ENCODE measurements at places on chromosomes 5 and 9. TPM values are rescaled to one million over a fixed set of nuclear protein-coding genes. Genes with fewer than 3 reads are reported as not detected.

The SYNPO gene
- total RNA-seq = under 0.01 TPM

The IL31RA gene
- total RNA-seq = not detected

The CDO1 gene
- 0.27 TPM for total RNA-seq

The TMC1 gene
- total RNA-seq = not detected

The GAPT gene
- total RNA-seq = 24.5 TPM

The GRIN3A gene
- under 0.01 TPM for total RNA-seq

The SLC34A3 gene
- not detected for total RNA-seq

The GPR151 gene
- not detected for total RNA-seq

The RPP25L gene
- total RNA-seq = 61.7 TPM

The FABP6 gene
- total RNA-seq = not detected

DNA sequence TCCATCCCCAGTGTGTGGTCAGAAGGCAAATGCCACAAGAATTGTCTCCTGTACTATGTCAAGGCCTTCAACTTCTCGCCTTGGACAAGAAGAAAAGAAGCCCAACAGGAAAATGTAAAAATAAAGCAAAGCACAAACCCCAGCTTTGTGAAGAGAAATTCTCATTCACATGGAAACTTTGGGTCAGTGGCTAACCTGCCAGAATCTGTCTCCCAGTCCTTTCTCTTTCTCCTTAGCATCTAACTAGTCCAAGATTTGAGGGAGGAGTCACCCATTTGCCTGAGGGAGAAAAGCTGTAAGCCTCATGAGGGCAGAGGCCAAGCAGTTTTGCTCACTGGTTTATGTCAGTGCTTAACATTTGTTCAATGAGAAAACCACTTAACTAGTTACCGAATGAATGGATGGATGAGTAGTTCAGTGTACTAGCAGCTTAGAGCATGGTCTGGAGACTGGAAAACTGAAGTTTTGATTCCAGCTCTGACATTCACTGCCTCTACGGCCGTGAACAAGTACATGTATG is 36.0 kb downstream of the ADAM19 start:
- no peak for DNase-seq

DNA sequence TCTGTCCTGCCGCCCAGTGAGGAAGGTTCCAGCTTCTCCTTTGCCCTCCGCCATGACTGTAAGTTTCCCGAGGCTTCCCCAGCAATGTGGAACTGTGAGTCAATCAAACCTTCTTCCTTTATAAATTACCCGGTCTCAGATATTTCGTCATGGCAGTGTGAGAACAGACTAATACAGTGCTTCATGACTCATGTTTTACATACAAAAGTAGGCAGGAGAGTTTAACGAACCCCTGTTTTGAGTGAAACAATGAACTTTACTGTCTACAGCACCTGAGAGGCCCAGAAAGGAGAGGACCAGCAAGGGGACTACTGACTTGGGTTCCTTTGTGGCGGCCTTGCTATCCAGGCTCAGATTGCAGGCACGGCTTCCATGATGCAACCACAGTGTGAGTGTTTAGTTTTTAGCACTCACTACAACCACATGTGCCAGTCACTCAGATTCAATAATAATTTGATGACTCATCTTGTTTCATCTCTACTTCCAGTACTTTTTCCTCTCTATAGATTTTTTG is 139.1 kb upstream of the CLINT1 start:
- DNase-seq = no peak

DNA sequence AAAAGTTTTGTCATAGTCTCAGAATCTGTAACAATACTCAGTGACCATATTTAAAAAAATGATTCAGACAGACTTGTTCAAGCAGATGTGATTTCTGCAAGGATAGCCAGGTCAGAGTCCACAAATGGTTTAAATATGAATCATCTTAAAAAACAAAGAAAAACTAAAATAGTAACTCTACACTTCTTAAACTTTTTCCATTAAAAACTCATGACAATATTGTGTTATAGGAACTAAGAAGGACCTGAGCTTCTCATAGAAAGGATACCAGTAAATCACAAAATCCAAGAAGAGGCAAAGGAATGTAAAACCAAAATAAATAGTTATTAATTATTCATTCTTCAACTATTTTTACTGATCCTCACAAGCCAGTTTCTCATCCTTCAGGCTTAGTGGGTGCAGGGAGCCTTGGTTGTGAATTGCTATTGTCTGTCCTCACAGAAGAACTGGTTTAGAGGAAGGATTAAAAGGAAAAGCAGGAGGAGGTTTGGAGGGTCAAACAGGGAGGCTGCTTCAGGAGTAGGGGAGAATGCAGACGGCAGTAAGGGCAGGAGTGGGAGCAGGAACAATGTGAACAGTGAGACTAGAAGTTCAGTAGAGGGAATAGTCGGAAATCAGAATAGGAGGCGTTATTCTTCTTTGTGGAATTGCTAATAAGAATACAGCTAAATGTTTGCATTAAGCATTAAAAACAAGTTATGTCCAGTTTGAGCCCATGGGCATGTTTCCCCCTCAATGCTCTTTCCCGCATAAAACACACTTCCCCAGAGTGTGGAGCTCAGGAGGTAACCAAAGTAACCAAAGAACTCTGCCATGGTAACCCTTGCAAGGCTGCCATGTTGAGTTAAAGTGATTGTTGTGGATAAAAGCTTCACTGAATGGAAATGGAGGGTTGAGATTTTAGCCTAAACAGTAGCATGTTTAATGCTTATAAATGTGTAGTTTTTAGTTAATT is 110.7 kb downstream of the CCDC192 start:
- DNase-seq = no peak

- no peak for DNase-seq
These were observed 20.9 kb upstream of the CCDC112 start for GRCh38 chr5:115317320-115317719.

DNA sequence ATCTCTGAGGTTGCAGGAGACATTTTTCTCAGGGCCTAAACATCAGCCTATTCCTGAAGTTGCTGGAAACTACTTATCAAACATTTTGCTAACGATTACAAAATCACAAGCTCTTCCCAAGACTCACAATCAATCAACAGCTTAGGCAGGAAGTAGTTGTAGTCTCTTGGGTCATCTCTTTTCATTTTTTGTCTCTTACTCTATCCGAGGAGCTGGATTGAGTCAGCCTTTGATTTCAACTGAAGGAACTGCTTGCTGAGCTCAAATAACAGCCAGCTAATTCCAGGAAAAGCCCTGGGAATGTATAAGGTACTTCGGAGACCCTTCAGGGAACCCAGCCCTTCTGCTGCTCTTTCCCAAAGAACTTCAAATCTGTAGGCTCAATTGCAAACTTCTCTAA is 398.9 kb downstream of the PLK2 start:
- DNase-seq = no peak

- no peak for DNase-seq
These were observed 161.9 kb downstream of the MAPKAP1 start for GRCh38 chr9:125544988-125545651.

GRCh38 chr5:119270960-119271757 is 84.7 kb upstream of the TNFAIP8 start:
- DNase-seq = no peak

DNA sequence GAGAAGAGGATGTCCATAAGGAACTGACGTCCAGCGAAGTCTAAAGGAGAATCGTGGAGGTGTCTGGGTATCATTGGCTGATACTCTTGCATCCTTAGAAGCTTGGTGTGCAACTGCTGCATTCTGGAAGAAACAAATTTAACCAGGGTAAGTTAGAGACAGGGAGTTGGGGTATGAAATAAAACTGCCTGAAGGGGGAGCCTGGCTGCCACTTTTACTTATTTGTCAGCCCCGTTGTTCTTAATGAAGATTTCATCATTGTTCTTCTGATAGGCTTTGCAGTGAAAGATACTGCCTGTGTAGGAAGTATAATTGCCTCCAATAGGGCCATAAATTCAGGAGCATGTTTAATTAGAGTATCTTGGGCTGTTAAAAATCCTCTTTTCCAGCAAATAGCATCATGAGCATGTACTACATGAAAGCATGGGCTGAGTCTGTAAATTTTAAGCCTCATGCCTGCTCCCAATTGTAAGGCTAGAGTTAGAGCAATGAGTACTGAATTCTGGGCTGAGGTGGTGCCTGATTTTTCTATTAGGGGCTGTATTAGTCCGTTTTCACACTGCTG is 1264.5 kb upstream of the ACO1 start:
- peak; percentile 11 for DNase-seq

DNA sequence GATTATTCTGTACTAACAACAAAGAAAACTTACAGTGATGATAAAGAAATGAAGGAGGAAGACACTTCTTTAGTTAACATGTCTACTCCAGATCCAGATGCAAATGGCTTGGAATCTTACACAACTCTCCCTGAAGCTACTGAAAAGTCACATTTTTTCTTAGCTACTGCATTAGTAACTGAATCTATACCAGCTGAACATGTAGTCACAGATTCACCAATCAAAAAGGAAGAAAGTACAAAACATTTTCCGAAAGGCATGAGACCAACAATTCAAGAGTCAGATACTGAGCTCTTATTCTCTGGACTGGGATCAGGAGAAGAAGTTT is 67.9 kb downstream of the VCAN start:
- DNase-seq = no peak

DNA sequence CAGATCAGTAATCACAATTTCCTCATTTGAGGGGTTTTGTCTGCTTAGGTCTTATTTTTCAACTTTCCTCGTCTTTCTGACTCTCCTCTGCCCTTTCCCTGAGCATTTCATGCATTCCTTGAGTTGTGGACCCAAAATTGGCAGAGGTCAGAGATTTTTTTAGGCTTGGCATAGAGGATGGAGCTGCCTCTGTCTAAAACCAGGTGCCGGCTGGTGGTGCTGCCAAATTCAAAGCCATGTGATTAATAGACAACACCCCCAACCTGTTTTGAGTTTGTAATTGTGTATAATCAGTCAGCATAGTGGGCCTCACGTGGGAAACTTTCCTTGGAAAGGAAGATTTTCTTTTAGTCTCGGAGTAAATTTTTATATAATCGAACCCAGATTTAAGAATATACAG is 39.6 kb downstream of the TJP2 start:
- DNase-seq = no peak

DNA sequence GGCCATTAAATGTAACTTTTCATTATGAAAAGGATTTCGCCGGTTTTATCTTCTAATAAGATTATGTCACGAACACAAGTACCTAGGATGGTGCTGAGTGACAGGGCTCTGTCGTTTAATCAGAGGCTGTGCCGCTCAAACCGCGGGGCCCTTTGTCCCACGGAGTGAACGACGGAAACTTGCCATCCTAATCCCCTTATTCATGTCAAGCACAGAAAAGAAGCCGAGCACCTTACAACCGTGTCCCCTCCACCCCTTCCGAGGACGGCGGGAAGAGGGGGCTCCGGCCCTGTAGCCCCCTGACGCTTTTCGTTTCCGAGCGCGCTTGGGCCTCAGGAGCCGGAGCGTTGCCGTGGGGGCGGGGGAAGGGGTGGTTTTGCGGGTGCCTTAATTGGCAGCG is 11.2 kb downstream of the LMX1B start:
- DNase-seq = no peak

DNA sequence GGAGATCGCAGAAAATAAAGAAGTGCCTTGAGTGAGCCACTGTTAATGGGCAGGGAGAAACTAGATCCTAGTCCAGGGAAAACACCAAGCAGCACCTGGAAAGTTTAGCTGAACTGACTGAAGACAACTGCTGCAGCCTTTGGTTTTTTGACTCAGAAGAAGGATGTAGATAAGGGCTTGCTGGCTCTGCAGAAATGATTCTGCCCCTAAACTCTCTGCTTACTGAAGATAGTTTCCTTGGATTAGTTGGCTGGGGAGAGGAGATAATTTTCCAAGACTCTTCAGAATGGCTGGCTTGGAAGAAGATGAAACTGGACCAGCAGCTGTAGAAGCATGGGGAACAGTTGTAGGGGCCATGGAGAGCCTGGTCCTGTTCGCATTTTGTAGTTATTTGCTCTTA is 471.8 kb downstream of the KDM4C start:
- no peak for DNase-seq

- no peak for DNase-seq
These were observed 382.4 kb downstream of the TMEM38B start for GRCh38 chr9:106076711-106077110.

DNA sequence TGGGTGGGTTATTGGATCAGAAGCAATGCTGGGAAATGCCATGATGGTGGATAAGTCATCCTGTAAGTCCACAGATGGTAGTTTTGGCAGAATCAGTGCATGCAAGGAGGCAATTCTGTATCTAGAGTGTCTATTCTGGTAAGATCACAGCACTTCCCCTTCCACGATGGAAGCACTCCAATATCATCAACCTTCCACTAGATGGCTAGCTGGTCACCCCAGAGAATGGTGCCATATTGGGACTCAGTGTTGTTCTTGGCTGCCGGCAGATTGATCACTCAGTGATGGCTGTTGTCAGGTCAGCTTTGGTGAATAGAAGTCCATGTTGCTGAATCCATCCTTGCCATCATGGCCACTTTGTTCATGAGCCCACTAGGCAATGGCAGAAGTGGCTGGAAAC is 553.5 kb downstream of the CSNK1G3 start:
- no peak for DNase-seq

DNA sequence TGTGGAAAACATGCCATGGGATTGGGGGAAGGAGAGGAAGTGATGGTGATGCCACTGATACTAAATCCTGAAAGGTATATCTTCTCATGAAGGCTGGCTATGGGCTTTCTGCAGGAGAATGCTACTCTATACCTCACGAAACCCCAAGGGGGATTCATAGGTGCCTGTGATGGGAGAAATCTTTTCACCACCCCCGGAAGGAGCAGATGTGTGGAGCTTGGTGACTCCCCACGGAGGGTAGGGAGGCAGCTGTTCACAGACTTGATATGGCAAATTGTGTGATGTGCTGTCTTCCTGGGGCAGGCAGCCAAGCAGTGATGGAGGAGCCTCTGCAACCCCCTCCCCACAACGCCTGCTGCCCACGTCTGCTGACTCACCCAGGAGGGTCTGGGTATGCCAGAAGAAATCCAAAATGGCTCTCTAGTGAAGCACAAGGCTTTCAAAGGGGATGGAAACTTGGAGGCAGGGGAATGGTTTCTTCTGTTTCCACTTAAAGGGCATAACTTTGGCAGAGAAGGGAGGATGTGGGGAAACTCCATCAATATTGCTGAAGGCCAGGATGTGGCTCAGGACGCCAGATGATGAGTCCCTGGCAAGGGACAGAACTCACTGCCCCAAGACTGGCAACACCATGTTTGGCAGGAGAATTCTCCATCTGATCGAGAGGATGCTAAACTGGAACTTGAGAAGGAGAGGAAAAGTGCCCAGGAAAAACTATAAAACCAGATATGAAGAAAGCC is 188.3 kb downstream of the GABBR2 start:
- no peak for DNase-seq

DNA sequence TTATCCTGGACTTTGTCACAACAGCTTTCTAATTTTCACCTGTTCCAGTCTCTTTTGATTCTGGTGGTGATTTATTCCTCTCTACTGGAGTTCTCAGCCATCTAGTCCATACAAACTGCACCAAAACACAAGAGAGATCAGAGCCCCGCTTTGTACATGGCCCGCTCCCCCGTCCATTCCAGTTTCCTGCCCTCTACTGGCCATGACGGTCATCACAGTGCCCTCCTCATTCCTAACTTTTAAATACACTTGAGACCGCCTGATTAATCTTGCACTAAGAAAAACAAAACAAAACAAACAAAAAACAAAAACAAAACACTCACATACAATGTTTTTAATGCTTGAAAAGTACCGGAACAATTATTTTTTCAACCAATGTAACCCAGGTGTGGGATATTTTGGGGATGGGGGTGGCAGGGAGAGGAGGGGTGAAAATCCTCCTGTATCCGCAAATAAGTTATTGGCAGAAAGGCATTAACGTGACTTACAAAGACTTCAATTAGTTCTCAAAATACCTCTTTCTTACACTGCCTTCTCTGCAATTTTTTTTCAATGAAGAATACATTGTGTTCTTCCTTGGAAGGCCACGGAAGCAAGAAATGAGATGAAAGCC is 84.8 kb upstream of the PAM start:
- DNase-seq = peak; percentile 7
